ENCODE measurements at places on chromosomes 2 and 18. TPM values are rescaled to one million over a fixed set of nuclear protein-coding genes. Genes with fewer than 3 reads are reported as not detected.

The G6PC2 gene
- not detected for total RNA-seq

The WNT6 gene
- total RNA-seq: not detected

The SOWAHC gene
- 0.04 TPM for total RNA-seq

The ABCG5 gene
- total RNA-seq: not detected

The SLC30A3 gene
- 2.2 TPM for total RNA-seq

The KCNG3 gene
- not detected for total RNA-seq

Data from K562 (cell line).